ENCODE measurements at places on chromosomes 16 and 17. TPM values are rescaled to one million over a fixed set of nuclear protein-coding genes. Genes with fewer than 3 reads are reported as not detected.

DNA sequence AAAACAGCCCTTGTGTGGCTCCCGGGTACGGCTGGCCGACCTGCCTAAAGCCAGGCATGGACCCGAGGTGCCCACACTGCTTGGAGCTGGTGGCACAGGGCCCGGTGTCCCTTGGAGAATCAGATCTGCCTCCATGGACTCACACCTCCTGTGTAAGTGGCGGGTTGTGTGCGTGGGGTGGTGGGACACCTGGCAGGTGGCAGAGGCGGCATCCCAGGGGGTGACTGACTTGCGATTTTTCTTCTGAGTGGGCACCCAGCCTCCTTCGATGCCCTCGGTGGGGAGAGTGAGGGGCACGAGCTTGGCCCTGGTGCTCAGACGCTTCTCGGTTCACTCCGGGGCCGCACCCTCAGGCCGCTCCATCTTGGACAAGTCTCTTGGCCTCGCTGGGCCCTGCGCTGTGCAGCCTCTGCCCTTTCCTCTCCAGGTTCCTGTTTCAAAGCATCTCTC, 35.8 kb downstream of the METRNL start:
- DNase-seq, result no peak

DNA sequence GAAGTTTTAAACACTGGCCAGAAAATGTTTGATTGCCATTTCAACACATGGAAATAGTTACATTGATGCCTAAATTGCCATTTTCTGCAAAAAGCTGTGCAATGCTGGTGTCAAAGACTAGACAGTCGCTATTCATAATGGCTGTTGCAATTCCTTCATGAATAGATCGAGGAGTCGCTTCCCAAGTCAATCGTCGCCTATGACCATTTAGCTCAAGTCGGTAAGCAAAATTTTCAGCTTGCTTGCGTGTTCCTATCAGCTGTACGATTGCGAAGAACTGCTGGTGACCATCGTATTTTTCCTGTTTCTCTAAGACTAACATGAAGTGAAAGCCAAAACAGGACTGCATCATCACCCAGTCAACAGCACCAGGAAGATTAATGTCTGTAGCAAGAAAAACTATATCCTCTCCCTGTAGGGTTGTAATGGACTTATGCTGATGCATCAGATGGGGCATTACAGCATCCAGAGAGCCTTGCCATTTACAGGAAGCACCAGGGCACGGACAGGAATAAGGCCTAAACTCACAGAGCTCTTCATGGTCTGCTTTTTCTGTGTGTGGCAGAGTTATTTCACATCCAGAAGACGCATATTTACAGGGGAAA, 23.6 kb downstream of the SIAH1 start:
- DNase-seq, result no peak

The TBC1D3 gene
- not detected for total RNA-seq

GRCh38 chr17:66542967-66543520, 240.6 kb downstream of the PRKCA start:
- no peak for DNase-seq

- DNase-seq, result no peak
Measured at GRCh38 chr16:60206516-60206915, 1472.4 kb upstream of the GOT2 start.

Measured in T-cell (primary cell).